ENCODE measurements at places on chromosomes 5 and 9. TPM values are rescaled to one million over a fixed set of nuclear protein-coding genes. Genes with fewer than 3 reads are reported as not detected.

DNA sequence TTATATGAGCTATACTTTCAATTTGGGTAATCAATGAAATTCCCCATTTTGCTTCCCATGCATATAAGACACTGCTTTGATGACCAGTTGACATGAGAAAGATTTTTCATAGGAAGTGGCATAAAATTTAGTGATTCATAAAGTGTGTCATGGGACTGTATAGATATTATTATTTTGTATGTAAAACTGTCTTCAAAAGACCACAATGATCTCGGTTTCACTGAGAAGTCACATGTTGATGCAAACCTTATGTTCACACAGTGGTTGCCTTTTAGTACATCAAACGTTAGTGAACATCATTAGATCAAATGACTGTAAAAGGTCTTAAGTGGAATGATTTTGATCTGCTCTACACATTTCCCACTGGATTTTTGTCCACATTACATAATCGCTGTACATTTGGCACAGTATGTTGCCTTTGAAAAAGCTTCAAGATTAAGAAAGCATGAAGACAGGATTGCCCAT lies 349.2 kb upstream of the MEF2C start:
- H3K27me3 ChIP-seq: no peaks in the 10 kb centered on the region
- H3K4me3 ChIP-seq: no peak overlapping the region

HRCT1 gene
- total RNA-seq: not detected

PFN3 gene
- total RNA-seq: not detected

GRCh38 chr9:87435189-87435880 lies 62.3 kb upstream of the DAPK1 start:
- H3K4me1 ChIP-seq: no peaks in the 10 kb centered on the region
- H3K27ac ChIP-seq: no peak overlapping the region
- H3K4me3 ChIP-seq: no peak overlapping the region
- no peaks in the 10 kb centered on the region for H3K27me3 ChIP-seq
- no peaks in the 10 kb centered on the region for H3K36me3 ChIP-seq
- DNase-seq: no peak

GRCh38 chr5:111284825-111285224 lies 60.6 kb downstream of the CAMK4 start:
- no peak overlapping the region for H3K27ac ChIP-seq
- no peaks in the 10 kb centered on the region for H3K36me3 ChIP-seq
- H3K4me3 ChIP-seq: no peak overlapping the region
